ENCODE measurements at places on chromosomes 13 and 19.

GRCh38 chr13:99636728-99637353, 135.6 kb downstream of the TM9SF2 start:
- DNase-seq = no peak

- no peak for DNase-seq
These were observed 90.2 kb upstream of the RNF113B start for GRCh38 chr13:98267080-98267912.

GRCh38 chr13:79457390-79457789, 23.6 kb upstream of the NDFIP2 start:
- DNase-seq = no peak

- no peak for DNase-seq
These were observed 8.6 kb upstream of the SLC7A9 start for GRCh38 chr19:32877977-32878745.

DNA sequence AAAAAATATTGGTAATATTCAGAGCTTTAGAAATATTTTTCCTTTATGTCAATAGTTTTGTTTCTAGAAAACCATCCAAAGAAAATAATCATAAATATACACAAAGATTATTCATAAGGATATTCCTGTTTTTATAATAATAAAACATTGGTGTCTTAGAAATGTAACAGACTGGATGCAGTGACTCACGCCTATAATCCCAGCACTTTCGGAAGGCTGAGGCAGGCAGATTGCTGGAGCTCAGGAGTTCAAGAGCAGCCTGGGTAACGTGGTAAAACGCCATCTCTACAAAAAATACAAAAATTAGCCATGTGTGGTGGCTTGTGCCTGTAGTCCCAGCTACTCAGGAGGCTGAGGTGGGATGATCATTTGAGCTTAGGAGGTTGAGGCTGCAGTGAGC, 106.8 kb downstream of the DHRS12 start:
- DNase-seq = no peak

GRCh38 chr19:35856546-35857149, at the start of gene KIRREL2:
Gene KIRREL2, plus strand, starts transcription at chr19:35856911. Its CDS starts 209 bp downstream, at chr19:35857120.
- DNase-seq = no peak

- no peak for DNase-seq
These were observed 28.2 kb downstream of the VSTM1 start for GRCh38 chr19:54035215-54036178.

DNA sequence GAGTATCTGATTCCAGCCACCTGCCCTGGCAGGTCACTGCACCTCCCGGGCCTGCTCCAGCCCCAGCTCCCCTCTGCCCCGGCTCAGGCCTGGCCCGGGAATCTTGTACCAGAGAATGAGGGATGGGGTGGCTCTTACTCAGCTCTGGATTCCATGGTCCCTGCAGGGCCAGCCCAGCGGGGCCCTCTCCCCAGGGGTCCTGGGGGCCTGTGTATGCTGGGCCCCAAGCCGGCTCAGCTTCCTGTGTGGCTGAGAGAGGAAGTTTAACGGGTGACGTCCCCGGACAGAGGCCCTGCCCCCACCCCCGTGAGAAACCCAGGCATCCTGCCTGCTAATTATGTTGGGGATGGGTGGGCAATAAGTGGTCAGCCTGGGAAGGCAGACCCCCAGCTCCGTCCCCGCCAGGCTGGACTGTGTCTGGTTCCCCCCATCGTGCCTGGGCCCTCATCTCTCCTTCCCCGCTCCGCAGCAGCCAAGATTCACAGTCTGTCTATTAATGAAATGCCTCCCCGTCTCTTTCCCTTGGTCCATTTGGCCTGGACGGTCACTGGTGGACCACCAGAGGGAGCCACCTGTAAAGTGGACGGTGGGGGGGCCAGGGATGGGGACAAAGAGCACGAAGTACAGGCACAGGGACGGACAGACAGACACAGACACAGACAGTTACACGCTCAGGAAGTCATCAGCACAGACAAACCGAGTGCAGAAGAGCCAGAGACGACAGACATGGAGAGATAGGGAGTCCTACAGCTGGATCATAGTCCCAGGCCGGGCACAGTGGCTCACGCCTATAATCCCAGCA, at the start of gene DENND1C:
DENND1C (minus strand) TSS at position 247 of the 802 bp plus-strand sequence; CDS start at position 155, 92 bp downstream.
- peak; percentile 24 for DNase-seq

GRCh38 chr19:28386066-28386465, 826.9 kb downstream of the UQCRFS1 start:
- DNase-seq = no peak

DNA sequence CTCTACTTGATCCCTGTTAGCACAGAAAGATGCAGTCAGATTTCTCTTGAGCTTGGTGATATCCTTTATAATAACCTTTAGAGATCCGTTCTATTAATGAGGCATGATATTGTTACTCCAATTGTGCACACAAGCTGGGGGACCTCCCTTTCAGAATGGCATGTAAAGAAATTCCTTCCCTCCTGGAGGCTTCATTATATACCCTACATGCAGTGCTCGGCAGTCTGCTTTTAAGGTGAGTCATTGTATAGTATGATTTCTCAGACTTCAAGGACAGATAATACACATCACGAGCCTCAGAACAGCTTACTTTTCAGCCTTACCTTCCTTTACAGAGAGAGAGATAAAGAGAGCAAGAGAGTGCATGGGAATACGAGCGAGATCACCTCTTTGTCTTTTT, 261.3 kb downstream of the ATP8A2 start:
- DNase-seq = no peak

- no peak for DNase-seq
These were observed 8.5 kb downstream of the CCDC8 start for GRCh38 chr19:46404753-46405468.

DNA sequence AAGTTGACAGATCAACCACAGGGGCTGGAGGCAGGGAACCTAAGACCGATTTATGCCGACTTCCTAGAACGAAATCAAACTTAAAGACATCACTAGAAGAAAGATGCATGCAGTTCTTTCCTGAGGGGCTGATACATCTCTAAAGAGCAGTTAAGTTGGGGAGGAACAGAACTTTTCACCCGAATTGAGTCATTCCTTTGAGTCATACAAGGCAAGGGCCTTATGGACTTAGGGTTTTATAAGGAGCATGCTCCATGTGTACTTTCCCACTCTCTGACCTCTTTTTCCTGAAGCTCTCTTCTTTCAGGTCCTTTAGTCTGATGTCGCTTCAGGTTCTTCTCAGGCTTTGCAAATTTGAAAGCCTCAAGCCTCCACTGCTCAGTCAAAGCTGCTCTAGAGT, 7.9 kb upstream of the FBXL3 start:
- DNase-seq = no peak

DNA sequence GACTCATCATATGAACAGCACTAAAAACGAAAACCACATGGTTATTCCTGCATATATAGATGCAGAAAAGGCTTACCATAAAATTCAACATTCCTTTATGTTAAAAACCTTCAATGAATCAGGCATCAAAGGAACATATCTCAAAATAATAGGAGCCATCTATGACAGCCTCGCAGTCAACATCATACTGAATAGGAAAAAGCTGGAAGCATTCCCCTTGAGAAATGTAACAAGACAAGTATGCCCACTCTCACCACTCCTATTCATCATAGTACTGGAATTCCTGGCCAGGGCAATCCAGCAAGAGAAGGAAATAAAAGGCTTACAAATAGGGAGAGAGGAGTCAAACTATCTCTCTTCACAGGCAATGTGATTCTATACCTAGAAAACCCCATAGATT, 179.6 kb upstream of the HTR2A start:
- DNase-seq = no peak

- no peak for DNase-seq
These were observed 19.8 kb downstream of the DNM2 start for GRCh38 chr19:10737722-10738121.

GRCh38 chr19:10374931-10375330, 5.4 kb downstream of the TYK2 start:
- DNase-seq = no peak

DNA sequence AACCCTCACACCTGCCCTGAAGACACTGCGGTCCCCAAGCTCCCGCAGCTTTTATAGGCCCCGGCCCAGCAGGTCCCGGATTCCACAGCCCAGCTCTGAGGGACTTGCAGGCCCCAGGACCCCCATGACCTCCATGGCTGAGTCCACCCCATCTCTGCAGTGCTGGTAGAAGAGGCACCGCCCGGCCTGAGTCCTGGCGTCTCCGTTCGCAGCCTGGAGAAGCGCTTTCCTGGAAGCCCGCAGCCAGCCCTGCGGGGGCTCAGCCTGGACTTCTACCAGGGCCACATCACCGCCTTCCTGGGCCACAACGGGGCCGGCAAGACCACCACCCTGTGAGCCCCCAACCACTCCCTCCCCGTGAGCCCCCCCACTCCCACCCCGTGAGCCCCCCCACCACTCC, 9.2 kb downstream of the ABCA7 start:
- no peak for DNase-seq

- no peak for DNase-seq
These were observed 365.2 kb downstream of the PCDH17 start for GRCh38 chr13:57996717-57997116.

- no peak for DNase-seq
These were observed 74.6 kb downstream of the GNG7 start for GRCh38 chr19:2627855-2628254.

DNA sequence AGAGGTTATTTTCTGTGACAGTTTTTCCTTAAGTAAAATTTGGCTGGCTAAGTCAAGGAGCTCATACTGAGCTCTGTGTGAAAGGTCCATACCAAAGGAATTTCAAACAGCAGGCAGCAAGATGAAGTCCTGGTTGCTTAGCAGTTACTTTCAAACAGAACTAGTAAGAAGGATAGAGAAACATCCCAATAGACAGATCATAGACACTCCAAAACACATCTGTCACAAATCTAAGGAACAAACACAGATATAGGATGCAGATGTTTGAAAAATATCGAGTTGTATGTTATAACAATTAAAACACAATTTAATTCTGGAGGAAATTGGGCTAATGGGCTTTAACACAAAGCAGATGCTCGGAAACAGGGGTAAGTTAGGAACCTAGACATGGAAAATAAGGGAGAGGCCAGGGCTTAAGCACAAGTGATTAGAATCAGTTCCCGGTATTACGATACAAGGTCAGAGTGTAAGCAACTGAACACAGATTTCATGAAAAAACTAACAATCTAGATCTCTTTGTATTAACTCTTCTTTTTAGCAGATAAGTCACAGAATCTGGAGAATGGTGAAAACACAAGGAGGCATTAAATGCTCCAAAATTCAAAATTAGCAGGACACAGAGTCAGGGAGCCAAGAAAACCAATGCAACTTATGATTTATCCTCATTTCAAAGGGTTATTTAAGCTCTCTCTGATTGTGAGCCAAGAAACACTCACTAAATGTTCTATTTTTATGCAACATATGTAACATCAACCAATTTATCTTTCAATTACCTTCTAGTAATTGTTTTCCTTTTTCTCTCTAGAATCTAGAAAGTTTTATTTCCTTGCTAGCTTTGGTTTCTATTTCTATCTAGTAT, 1992.9 kb upstream of the PCDH20 start:
- DNase-seq = no peak
